Lung (tissue), 17 donors: ENCODE measurements at places on chromosomes 11 and 22. TPM values are rescaled to one million over a fixed set of nuclear protein-coding genes. Genes with fewer than 3 reads are reported as not detected.

The CHRM1 gene
- 1.1 TPM for total RNA-seq

The P2RX6 gene
- 2.2 TPM for total RNA-seq

The PNPLA3 gene
- total RNA-seq: 0.88 TPM

The ABCC8 gene
- 1.2 TPM for total RNA-seq

The F2 gene
- 0.40 TPM for total RNA-seq

The SLC17A6 gene
- total RNA-seq: not detected

The UPK3A gene
- not detected for total RNA-seq
